ENCODE measurements at places on chromosomes 5 and 9.

DNA sequence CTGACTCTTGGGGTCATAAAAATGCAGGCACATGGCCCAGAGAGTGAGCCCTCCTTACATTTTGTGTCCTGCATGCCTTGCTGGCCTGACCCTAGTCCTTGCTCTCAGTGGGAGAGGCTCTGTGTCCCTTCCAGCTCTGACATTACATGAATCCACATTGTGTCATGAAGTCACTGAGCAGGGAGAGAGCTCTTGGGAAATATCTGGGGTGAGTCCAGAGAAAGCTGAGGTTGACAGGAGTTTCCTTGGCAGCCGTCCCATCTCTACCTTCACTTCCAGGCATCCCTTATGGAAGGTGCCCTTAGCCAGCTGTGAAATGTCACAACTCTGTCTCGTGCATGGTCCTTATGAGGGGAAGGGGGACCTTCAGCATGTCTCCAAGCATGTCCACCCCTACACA is 41.0 kb downstream of the FAT2 start:
- no peak for DNase-seq

GRCh38 chr5:57420801-57421200 is 61.8 kb downstream of the ACTBL2 start:
- no peak for DNase-seq

- no peak for DNase-seq
Observed at GRCh38 chr5:95181644-95182043, 103.2 kb downstream of the MCTP1 start.

DNA sequence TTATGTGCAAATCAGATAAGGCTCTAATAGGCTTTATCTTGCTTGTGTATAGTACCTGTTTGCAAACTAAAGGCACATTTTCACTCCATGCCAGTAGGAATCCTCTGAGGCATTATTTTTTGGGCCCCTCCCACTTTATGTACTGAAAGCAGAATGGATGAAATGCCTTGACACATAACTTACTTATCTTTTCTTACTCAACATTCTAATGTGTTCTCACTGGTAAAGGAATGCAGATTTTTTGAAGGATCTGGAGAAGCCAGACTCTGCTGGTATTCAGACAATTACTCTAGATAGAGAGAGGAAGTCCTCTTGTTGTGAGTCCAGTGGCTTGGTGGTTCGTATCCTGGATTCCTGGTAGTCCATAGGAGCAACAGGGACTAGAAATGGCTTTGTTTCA is 336.7 kb downstream of the CCDC171 start:
- DNase-seq, result no peak

GRCh38 chr5:82356808-82357671 is 78.9 kb upstream of the RPS23 start:
- DNase-seq, result peak; percentile 61

GRCh38 chr9:126830827-126831226 is 26.0 kb downstream of the ZBTB43 start:
- DNase-seq, result no peak

DNA sequence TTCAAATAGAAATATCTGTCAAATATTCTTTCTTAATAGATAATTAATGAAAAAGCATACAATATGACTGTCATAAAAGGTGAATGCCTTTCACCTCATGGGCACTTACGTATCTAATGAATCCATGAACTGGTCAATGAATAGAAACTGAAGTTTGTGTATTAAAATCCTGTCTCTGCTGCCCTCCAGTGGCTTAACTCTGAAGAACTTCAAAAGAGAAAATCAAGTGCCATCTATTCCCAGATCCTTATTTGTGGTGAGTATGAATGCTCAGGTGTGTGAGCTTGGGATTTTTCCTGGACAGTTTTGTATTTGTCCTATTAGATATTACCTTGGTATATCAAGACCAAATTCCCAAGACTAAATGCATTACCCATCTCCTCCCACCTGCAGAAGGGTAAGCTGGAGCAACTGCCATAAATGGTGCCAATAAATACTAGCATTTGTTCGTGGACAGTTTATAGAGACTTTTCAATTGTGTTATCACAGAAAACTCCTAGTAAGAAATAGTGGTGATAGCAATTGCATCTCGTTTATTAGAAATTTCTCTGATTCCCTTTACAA is 44.0 kb upstream of the SVEP1 start:
- DNase-seq, result no peak

DNA sequence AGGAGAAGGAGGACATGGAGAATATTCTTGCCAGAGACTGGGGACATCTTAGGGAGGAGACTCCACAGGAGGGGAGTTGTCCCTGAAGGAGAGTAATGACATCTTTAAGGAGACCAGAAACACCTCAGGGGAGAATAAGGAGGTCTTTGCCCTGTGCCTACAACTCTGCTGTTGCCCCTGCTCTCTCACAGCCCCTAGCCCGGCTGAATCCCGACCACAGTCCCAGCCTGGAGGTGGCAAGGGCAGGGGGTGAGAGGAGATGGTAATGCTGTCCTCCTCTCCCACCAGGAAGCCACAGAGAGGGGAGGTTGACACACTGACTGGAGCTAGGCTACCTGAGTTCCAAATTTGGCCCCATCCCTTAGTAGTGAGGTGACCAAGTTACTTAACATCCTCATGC is 30.2 kb upstream of the ENHO start:
- DNase-seq, result no peak

GRCh38 chr9:5596173-5596572 is 32.7 kb upstream of the RIC1 start:
- DNase-seq, result no peak

- no peak for DNase-seq
Observed at GRCh38 chr5:77924081-77924480, 147.9 kb upstream of the TBCA start.

DNA sequence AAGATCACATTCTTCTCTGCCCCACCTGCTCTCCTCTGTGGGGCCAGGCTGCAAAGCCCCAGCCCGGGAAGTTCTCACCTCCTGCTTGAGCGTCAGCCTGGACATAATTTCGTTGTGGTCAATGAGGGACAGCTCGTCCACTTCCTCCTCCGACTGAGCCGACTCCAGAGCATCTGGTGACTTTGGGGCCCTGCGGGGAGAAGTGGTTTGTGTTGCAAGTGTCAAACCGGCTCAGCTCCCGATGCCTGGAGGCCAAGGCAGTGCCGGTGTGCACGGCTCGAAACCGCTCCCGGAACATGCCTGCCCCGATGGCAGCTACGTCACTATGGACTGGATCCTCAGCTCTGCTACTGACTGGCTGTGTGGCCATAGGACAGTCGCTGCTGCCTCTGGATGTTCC is 52.8 kb downstream of the PRRT1B start:
- DNase-seq, result no peak

- no peak for DNase-seq
Observed at GRCh38 chr9:8823131-8823895, 1023.7 kb upstream of the DMAC1 start.

DNA sequence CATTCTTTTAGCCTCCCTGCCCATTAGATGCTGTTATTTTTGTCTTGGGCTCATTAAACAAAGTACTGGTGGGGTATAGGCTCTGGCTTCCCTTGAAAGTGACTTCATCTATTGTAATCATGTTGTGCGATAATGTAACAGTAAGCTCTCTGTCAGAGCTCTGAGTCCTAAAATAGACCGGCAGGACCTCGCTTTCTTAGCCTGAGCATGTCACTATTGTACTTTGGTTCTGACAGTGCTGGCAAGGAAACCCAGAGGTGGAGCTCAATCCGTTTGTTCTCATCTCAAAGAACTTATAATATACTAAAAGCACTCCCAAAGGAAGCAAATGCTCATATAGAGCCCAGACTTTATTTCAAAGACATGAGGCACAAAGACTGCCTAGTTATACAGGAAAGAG is 339.1 kb upstream of the CCNH start:
- no peak for DNase-seq

DNA sequence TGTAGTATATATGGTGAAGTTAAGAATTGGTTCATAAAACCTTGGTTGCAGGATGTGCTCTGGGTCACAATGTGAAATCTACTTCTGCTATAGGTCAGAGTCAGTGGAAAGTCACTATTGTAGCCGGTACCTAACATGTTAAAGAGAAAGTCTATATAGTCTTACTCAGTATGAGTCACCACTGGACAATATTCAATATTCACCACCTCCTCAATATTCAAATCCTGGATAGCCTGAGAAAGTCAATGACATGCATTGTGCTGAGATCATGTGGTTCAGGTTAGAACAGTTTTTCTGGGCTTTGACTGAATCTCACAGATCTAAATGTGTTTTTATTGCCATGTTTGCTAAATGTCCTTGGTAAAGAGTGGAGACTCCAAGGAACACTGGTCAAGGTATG is 108.8 kb downstream of the HMHB1 start:
- no peak for DNase-seq

DNA sequence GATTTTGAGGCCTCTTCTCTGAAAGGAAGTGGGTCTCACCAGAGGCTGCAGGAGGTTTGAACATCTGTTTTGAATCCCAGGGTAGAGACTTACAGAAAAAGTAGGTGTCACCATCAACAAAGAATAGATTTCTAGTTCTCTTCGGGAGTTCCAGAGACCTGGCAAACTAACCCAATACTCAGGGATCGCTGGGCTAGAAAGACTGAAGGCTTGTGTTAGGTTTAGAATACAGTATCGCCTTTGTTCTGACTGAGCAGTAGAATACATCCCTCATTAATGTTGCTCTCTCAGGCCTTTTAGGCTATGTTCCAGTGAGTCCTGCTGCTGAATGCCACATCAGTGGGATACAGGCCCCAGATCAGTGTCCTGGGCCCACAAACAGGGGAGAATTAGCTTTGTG is 27.2 kb downstream of the RUSC2 start:
- DNase-seq, result no peak

GRCh38 chr9:124685217-124685616 is 85.9 kb downstream of the NR6A1 start:
- DNase-seq, result no peak

DNA sequence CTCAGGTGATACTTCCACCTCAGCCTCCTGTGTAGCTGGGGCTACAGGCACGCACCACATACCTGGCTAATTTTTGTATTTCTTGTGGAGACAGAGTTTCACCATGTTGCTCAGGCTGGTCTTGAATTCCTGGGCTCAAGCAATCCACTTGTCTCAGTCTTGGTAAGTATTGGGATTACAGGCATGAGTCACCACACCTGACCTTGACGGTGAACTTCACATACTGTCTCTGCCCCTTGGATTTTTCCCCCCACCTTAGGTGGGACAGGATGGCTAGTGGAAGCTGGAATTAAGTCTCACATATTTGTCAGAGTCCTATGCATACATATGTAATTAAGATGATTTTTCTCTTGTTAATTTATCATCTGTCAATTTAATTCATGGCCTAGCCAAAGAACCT is 20.9 kb upstream of the RFK start:
- DNase-seq, result no peak

- no peak for DNase-seq
Observed at GRCh38 chr5:23825196-23825595, 317.8 kb downstream of the PRDM9 start.

DNA sequence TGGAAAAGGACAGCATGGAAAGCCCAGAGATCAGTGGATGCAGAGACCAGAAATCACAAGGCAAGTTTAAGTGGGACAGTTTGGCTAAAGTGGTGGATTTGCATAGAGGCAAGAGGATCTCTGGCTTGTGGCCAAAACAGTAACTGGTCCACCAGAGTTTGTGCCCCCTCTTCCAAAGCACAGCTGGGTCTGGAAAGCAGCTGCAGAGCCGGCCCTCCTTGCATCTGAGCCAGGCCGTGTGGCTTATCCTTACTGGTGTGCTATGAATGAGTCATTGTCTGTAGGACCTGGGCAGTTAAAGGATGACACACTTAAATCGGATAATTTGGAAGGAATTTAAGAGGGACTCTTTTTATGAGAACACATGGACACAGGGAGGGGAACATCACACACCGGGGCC is 146.6 kb downstream of the PIP5K1B start:
- DNase-seq, result no peak

DNA sequence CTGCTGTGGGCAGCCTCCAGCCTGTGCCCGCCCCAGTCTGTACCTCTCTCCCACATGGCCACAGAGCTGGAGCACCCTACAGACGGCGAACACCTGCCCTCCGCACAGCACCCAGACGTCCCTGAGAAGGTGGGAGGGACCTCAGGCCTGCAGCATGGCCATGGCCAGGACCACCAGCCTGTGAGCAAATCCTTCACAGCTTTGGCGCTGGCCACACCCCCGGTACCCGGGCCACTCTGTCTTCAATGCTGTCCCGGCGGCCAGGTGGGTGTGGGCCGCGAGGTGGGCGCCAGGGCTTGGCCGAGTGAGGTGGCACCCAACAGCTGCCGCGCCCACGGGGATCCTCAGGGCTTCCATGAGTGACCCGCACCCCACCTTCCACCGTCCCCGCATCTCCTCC is 18.7 kb downstream of the NOTCH1 start:
- DNase-seq, result no peak

GRCh38 chr9:115482747-115483146 is 364.8 kb upstream of the TNC start:
- DNase-seq, result no peak

GRCh38 chr5:125142458-125142857 is 396.0 kb upstream of the ZNF608 start:
- no peak for DNase-seq
